Liver (tissue), 10 donors: ENCODE measurements at places on chromosomes 13 and 19. TPM values are rescaled to one million over a fixed set of nuclear protein-coding genes. Genes with fewer than 3 reads are reported as not detected.
A peak's percentile ranks its signal among the peaks of the same experiment; 100 is the strongest.

DNA sequence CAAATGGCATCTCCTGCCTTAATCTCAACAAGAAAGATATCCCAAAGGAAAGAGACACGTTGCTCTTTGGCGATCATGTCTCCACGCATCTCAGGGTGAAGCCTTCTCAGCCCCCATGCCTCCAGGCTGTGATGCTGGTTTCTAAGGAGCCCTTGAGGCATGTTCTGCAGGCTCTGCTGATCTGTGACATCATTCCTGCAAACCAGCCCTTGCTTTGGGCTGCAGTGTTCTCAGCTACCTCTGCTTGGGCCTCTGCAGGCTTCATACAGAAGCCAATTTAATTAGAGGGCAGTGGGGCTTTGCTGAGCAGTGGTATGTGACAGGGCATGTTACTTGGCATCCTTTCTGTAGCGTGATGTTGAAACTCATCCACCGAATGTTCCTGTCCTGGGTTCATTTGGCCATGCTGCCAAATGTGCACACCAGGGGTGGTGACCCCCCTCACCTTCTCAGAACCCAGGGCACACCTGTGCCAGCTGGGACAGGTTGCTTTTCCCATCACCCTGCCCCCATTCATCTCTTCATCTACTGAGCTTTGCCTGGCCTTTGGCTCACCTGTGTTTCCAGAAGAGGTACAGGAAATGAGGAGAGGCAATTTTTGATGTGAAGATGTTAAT lies 230.9 kb downstream of the TEX29 start:
- no peak for DNase-seq
- H3K4me1 ChIP-seq, result peaks cover 37% of the 10 kb centered on the region
- no peaks in the 10 kb centered on the region for H3K27me3 ChIP-seq
- no peaks in the 10 kb centered on the region for H3K36me3 ChIP-seq
- H3K4me3 ChIP-seq, result no peak overlapping the region
- peak overlapping the region; percentile 75 for H3K27ac ChIP-seq

- no peaks in the 10 kb centered on the region for H3K27me3 ChIP-seq
- no peaks in the 10 kb centered on the region for H3K4me1 ChIP-seq
- H3K36me3 ChIP-seq, result no peaks in the 10 kb centered on the region
- no peak overlapping the region for H3K27ac ChIP-seq
- DNase-seq, result peak; percentile 24
Observed at GRCh38 chr13:48579165-48579918, 46.5 kb upstream of the RCBTB2 start.

BAX gene
- 18.7 TPM for total RNA-seq

GRCh38 chr13:35979361-35979951 lies 151.7 kb downstream of the DCLK1 start:
- no peaks in the 10 kb centered on the region for H3K27me3 ChIP-seq
- no peak for DNase-seq
- no peak overlapping the region for H3K27ac ChIP-seq
- no peaks in the 10 kb centered on the region for H3K36me3 ChIP-seq
- no peak overlapping the region for H3K4me3 ChIP-seq

GRCh38 chr13:83906240-83906820 lies 24.1 kb upstream of the SLITRK1 start:
- H3K4me3 ChIP-seq, result no peak overlapping the region
- no peak for DNase-seq
- H3K27ac ChIP-seq, result no peak overlapping the region
- no peaks in the 10 kb centered on the region for H3K4me1 ChIP-seq
- H3K36me3 ChIP-seq, result no peaks in the 10 kb centered on the region

SOX1 gene
- not detected for total RNA-seq

WDR88 gene
- total RNA-seq, result 0.08 TPM

DNA sequence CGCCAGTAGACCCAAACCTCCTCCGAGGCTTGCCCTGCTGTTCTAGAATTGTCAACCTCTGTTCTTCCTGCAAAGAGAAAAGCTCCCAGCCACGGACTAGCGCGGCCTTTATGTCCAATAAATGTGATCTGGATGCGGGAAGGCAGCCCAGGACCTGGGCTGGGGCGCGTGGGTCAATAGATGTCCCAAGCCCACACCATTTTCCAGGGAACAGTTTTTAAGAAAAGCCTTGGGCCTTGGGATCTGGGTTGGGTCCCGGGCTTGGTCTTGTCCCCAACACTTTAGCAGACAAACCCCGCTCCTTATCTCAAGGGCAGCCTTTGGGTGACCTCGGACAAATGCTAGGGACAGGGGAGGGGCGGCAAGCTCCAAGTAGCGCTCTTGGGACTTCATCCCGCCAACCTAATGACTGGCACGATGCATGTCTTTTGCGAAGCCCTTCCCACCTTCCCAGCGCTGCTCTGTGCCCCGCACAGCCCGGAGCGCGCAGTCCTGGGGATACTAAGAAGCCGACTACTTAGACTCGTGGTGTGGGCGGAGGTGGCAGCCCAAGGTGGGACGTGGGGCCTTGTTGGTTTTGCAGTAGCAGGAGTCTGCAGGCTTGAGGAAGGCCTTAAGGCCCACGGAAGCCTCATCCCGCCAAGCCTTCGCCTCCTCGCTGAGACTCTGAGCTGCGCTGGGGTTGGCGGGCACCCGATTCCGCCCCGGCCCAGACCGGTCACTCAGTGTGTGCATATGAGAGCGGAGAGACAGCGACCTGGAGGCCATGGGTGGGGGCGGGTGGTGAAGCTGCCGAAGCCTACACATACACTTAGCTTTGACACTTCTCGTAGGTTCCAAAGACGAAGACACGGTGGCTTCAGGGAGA lies 10.8 kb downstream of the SOX21 start:
- no peak for DNase-seq
- H3K27me3 ChIP-seq, result peaks cover 10% of the 10 kb centered on the region
- H3K27ac ChIP-seq, result no peak overlapping the region
- H3K36me3 ChIP-seq, result no peaks in the 10 kb centered on the region

- no peaks in the 10 kb centered on the region for H3K4me1 ChIP-seq
- no peaks in the 10 kb centered on the region for H3K36me3 ChIP-seq
- H3K27me3 ChIP-seq, result no peaks in the 10 kb centered on the region
- H3K4me3 ChIP-seq, result no peak overlapping the region
- H3K27ac ChIP-seq, result no peak overlapping the region
Observed at GRCh38 chr13:72963762-72964161, 95.0 kb upstream of the KLF5 start.

- H3K4me1 ChIP-seq, result no peaks in the 10 kb centered on the region
- H3K36me3 ChIP-seq, result peaks cover 32% of the 10 kb centered on the region
- H3K4me3 ChIP-seq, result no peak overlapping the region
- H3K27me3 ChIP-seq, result no peaks in the 10 kb centered on the region
Observed at GRCh38 chr19:10043286-10043927, 30.1 kb downstream of the RDH8 start.

C19orf33 gene
- 1.6 TPM for total RNA-seq

ZNF541 gene
- total RNA-seq, result 0.08 TPM

DNA sequence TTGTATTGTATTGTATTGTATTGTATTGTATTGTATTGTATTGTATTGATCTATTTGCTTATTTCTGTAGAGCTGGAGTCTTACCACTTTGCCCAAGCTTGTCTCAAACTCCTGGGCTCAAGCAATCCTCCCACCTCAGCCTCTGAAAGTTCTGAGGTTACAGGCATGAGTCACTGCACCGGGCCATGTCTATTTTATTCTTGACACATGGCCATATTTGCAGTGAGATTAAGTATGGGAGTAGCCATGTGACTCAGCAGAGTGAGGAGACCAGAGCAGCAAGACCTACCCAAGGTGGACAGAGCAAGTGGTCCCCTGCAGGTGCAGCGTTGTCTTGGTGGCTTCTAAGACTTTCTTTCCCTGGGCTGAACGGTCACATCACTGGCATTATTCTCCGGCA lies 49.1 kb upstream of the UBAC2 start:
- H3K27me3 ChIP-seq, result no peaks in the 10 kb centered on the region
- H3K4me1 ChIP-seq, result no peaks in the 10 kb centered on the region
- no peak for DNase-seq
- no peak overlapping the region for H3K4me3 ChIP-seq

- H3K27me3 ChIP-seq, result no peaks in the 10 kb centered on the region
- peaks cover 3% of the 10 kb centered on the region for H3K36me3 ChIP-seq
- no peak overlapping the region for H3K4me3 ChIP-seq
- no peak for DNase-seq
Observed at GRCh38 chr19:2186071-2186846, 22.5 kb downstream of the DOT1L start.

DNA sequence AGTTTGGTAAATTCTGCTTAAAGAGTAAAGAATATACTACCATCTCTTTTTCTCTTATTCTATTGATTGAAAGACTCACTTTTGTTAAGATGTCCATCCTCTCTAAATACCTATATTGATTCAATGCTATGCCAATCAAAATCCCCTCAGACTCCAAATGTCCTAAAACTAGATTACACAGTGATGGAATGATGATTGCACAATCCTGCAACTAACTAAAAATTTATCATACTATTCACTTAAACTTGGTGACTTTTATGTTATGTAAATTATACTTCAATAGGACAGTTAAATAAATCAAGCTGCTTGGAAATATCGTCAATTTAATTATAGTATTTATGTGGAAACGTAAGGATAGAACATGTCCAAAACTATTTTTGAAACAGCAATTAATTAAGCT lies 2765.1 kb upstream of the PCDH20 start:
- DNase-seq, result no peak
- no peak overlapping the region for H3K4me3 ChIP-seq
- no peaks in the 10 kb centered on the region for H3K4me1 ChIP-seq
- no peaks in the 10 kb centered on the region for H3K36me3 ChIP-seq

- no peak for DNase-seq
- peaks cover 11% of the 10 kb centered on the region for H3K36me3 ChIP-seq
- no peaks in the 10 kb centered on the region for H3K27me3 ChIP-seq
- H3K4me1 ChIP-seq, result peaks cover 33% of the 10 kb centered on the region
- no peak overlapping the region for H3K4me3 ChIP-seq
Observed at GRCh38 chr19:989381-990081, 5.4 kb downstream of the WDR18 start.
